ENCODE measurements at places on chromosomes 7 and 10. TPM values are rescaled to one million over a fixed set of nuclear protein-coding genes. Genes with fewer than 3 reads are reported as not detected.

VIM gene
- 1,002 TPM for total RNA-seq

TET1 gene
- 2.7 TPM for total RNA-seq

DNA sequence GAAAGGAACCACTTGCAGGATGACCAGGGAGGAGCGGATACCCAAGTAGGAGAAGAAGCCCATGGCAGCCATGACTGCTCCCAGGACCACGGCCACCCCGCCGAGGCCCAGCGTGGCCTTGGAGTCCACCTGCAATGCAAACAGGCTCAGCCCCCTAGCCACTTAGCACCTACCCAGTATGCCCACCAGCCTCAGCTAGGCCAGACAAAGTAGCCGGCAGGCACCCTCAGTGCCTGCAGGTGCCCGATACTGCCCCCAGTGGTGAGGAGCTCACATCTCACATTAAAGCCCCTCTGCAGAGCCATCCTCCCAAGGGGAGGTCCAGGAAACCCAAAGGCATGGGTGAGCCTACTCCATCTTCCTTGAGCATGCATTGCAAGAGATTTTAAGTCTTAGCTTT is 6.6 kb downstream of the NPC1L1 start:
- DNase-seq: peak; percentile 16

SLC26A5 gene
- total RNA-seq: not detected

GRCh38 chr10:114404171-114405010 is at the start of gene AFAP1L2:
TSS of gene AFAP1L2 (minus strand) at chr10:114404502. CDS start at chr10:114404455, 47 bp downstream.
- DNase-seq: no peak

DPP6 gene
- not detected for total RNA-seq

FAM25G gene
- not detected for total RNA-seq
